ENCODE measurements at places on chromosomes 3 and 15.

DNA sequence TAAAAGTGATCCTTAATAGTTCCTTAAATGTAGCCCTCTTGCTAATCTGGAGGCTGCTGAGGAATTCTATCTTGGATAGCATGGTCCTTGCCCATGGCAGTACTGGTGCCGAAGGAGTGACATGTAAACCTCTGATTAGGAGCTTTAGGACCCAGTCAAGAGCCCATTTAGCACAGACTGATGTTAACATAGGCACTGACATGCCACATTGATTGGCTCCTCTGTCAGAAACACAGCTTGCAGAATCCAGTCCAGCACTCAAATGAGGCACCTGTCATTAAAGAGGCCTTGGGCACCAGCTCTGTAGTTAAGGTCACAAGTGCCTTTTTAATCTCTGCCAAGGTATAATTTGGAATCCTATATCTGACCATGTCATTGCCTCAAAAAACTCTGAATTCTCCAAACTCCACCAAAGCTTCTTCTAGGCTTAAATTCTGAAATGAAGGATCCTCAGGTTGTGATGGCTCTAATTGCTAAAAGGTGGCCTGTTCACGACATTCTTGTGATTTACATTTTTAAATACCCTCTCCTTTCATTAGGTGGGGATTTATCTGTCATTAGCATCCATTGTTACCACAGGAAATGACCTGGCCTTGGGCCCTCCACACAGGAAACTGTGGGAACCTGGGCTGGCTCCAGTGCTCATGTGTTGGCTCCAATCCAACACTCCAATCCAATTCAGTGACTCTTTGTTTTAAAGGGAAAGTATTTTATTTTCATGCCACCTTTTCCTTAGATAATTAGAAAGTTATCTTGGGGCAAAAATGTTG lies 57.3 kb upstream of the RNF7 start:
- DNase-seq: no peak

DNA sequence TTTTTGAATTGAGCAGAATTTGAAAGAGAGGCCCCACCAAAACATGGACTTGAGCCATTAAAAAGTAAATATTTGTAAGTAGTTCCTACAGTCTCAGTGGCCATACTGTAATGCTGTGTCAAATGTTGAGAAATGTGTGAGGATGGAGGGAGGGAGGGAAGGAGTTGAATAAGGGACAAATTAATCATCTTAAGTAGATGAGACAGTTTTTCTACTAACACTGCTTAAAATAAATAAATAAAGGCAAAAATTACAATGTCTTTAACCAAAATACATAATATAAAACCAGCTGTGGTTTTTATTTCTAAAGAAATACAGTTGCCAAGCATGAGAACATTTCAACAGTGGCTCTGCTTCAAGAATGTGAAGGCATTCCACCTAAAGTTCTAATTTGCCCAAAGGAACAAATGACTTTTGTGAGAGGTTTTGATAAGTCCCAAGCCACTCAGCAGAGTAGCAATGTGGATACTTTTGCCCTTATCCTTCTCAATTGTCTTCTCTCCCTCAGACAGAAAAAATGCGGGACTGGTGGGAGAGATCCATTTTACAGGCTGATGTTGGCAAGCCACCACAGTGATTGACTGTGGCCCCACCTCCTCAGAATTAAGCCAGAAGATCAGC lies 427.0 kb upstream of the RARB start:
- no peak for DNase-seq

- no peak for DNase-seq
These were observed 18.1 kb upstream of the MAPKBP1 start for GRCh38 chr15:41756198-41756597.

- DNase-seq: no peak
These were observed 1602.1 kb downstream of the SI start for GRCh38 chr3:163476179-163476578.

- DNase-seq: no peak
These were observed 7.8 kb downstream of the ZIC1 start for GRCh38 chr3:147416931-147417330.

Measured in NCI-H1930 (cell line).